OCI-LY7 (cell line): ENCODE measurements at places on chromosomes 2 and 18. TPM values are rescaled to one million over a fixed set of nuclear protein-coding genes. Genes with fewer than 3 reads are reported as not detected.

GRCh38 chr2:74291886-74292621 is 51.2 kb downstream of the SLC4A5 start:
- DNase-seq: no peak

- DNase-seq: peak; percentile 68
Measured at GRCh38 chr2:144890828-144891227, 370.9 kb upstream of the ZEB2 start.

DNA sequence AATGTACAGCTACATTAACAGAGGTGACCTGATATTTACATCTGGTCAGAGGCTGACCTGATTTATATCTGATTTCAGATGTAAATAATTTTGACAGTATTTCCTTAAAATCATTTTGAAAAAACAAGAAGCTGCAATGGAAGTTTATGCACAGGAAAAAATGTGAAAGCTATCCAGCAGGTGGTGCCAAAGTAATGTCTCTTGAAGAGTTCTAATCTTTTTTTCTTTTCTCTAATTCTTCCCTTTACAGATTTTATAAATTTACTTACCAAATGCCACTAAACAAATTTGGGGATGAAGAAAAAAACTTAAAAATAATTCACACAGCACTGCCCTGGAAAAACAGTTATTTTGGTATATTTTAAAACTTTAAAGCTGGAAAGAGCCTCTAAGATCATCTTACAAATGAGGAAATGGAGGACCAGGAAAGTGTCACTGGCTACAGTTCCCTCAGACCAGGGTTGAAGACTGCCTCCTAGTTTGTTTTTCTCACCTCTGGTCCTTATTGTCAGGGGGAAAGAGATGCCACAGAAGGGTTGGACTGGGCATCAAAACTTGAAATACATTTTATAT is 16.4 kb upstream of the FBLN7 start:
- peak; percentile 57 for DNase-seq

The TAF4B gene
- 50.1 and 54.6 TPM in 2 replicates for total RNA-seq

The CRYGB gene
- not detected in 2 replicates for total RNA-seq

- peak; percentile 46 for DNase-seq
Measured at GRCh38 chr2:182186132-182186735, 200.6 kb downstream of the PPP1R1C start.

The IL36RN gene
- total RNA-seq: not detected in 2 replicates

The ABHD1 gene
- not detected in 2 replicates for total RNA-seq

DNA sequence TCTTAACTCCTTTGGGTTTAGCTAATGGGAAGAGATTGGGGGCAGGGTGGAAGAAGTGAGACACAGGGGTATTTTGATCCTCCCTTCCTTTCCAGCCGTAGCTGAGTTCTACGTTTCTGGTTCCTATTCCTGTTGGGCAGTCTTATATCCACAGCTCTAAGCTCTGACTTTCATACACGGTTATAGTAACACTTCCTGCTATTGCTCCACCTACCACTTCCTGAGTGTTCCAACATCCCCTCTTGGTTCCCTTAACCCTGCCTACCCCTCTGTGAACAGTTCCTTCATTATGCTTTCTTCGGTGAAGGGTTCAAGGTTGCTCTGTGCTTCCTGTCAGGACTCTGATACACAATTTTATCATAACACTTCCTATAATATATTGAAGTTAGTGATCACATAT is 205.1 kb downstream of the DNAH7 start:
- DNase-seq: no peak

DNA sequence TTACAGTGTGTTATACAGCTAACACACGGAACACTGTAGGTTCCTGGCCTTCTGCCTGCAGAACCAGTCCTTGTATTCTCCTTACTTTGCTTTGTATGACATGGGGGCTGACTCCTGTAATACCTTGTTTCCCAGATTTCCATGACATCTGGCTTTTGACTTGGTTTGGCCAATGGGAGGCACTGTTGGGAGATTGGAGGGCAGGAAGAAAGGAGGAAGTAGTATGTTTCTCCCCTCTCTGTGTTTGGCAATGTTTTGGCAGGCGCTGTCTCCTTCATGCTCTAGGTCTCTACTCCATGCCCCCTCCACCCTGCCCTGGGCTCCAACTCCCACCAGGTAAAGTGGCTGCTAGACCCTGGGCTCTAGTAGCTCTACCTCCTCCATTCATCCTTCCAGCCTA is 331.1 kb upstream of the SLC14A2 start:
- DNase-seq: no peak

The PSMA8 gene
- 0.19 and 0.37 TPM in 2 replicates for total RNA-seq

The GALNT1 gene
- total RNA-seq: 32.8 and 37.2 TPM in 2 replicates

DNA sequence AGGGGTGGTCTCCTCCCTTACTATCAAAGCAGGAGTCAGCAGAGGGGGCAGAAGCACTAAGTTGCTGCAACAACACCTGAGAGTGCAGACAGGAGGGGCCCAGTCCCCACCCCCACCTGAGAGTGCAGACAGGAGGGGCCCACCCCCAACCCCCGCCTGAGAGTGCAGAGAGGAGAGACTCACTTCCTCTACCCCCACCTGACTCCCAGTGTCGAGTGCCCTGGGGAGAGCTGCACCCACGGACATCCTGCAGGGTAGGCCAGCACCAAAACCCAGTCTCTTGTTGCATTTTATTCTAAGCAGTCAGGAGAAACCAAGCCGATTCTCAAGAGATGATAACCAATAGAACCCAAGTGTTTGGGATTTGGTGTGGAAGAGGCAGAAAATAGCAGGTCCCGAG is 78.4 kb downstream of the NAPG start:
- peak; percentile 19 for DNase-seq

DNA sequence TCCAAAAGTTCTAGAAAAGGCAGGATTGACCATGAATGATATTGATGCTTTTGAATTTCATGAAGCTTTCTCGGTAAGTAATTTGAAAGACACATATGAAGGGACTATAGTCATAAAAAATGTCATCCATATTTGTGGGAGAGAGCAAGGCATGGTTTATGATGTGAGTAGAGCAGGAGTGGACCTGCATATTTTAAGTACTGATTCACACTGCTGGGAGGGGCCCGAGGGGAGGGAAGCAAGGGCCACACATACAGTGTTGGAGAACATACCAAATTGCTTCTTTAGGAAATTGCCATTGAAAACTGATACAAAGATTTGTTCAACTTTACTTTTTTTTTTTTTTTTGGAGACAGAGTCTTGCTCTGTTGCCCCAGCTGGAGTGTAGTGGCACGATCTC is 39.4 kb downstream of the HADHB start:
- DNase-seq: no peak

The DDX18 gene
- total RNA-seq: 146 and 160 TPM in 2 replicates

The RAB6C gene
- not detected in 2 replicates for total RNA-seq

DNA sequence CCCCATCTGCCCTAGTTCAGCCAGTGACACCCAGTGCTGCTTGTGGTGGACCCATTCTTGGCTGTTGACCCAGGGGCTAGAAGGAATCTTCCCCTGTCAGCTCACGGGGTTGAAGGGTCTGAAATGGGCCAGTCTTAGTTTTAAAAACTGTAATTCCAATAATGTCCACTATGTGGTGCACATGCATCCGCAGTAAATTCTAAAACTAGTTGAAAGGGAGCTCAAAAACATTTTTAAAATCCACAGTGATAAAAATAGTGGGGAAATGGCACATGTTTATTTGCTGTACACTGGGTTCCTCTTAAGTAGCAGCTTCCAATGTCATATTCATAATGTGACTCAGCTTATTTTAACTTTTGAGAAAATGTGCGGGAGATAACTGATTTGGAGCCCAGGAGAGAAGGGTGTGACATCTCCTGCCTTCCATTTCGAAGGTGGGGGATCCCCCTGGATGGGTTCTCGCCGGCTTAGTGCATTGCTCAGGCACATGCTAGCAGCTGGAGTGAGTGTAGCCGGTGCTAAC is 32.8 kb downstream of the GRHL1 start:
- DNase-seq: peak; percentile 56

The RNF125 gene
- total RNA-seq: 2.2 and 3.2 TPM in 2 replicates

DNA sequence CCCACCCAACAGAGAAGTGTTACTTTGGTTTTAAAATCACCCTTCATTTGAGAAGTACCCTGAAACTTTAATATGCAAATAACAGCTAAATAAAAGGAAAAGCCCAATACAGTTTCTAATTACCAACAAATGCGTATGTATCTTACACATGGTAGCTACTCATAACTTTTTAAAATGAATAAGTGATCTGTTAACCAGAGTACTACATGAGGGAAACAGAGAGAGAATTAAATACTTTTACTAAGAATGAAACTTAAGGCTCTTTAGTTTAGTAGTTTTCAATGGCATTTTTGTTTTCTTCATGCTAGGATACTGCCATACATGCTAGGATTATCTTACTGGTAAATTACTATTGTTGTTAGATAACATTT is 39.1 kb upstream of the NABP1 start:
- no peak for DNase-seq

- DNase-seq: no peak
Measured at GRCh38 chr2:32278478-32278853, 762 bp downstream of the YIPF4 start.

The TGFA gene
- not detected in 2 replicates for total RNA-seq

The TWIST2 gene
- not detected in 2 replicates for total RNA-seq

DNA sequence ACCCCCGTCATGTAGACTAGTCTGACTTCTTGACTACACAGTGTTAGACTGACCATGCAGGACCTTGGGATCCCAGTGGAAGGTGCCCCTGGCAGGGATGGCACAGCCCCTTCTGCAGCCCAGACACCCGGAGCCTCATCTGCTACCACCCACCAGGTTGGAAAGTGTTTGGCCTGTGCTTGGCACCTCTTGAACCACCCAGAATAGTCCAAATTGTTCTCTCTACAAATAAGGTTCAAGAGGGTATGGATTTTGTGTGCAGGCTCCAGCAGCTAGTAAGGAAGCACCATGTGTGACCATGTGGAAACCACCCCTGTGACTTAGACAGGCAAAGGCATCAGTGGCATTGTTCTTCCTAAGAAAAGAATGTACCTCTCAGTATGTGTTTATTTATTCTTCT is 18.4 kb downstream of the L3MBTL4 start:
- DNase-seq: no peak

GRCh38 chr18:48036226-48036625 is 105.8 kb upstream of the SMAD2 start:
- DNase-seq: no peak

- no peak for DNase-seq
Measured at GRCh38 chr18:62379051-62379450, 53.9 kb downstream of the TNFRSF11A start.

The SERPINB4 gene
- total RNA-seq: not detected in 2 replicates

DNA sequence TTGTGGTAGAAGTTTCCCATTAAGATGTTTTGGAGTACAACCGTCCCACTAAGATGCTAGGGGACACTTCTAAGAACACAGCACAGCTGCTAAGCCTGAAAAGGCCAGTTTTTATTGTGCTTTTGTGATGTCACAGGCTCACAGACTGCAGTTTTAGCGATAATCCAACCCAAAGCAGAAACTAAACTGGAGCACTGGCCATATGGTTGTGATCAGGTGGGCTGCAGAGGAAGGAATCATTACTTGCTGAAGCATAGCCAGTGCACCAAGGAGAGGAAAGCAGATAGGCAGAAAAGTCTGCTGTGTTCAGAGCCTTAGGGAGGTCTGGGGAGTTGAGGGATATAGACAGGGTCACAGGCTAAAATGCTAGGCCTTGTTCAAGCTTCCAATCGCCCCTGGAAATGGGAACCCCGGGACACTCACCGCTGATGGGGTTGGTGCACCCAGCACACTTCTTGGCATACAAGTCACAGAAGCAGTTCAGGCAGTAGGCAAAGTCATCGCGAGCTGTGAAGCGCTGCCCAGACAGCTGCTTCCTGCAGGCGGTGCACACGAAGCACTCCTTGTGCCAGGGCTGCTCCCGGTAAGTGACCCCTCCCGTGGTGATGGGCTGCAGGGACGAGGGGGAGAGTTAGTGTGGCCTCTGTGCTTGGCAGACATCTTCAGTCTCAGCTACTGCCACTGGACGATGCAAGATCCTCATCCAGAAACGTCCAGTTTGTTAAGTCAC is 25.7 kb downstream of the C2orf49 start:
- DNase-seq: no peak

- no peak for DNase-seq
Measured at GRCh38 chr2:42769583-42770287, 5.8 kb upstream of the OXER1 start.

The TXNDC9 gene
- 28.5 and 31.5 TPM in 2 replicates for total RNA-seq

The CPO gene
- total RNA-seq: not detected in 2 replicates

The UGT1A10 gene
- not detected in 2 replicates for total RNA-seq

DNA sequence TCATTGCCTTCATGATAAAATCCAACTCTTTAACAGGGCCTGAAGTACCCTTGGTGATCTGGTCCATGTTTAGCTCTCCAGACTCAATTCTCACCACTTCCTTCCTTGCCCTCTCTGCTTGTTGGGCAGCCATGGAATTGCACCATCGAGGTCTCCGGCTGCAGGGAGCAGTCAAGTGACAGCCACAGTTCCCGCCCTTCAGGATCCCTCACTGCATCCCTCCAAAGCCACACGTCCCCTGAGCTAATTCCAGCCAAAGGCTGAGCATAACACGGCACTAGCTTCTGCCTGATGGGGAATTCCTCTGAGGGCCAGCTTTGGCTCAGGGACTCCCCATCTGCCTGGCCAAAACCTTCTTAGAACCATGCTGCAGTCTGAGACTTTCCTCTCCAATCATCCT is 47.4 kb upstream of the SLC1A4 start:
- DNase-seq: no peak

The TP53I3 gene
- total RNA-seq: 0.82 and 1.1 TPM in 2 replicates

- DNase-seq: no peak
Measured at GRCh38 chr18:80148326-80149199, 39.5 kb downstream of the ADNP2 start.

DNA sequence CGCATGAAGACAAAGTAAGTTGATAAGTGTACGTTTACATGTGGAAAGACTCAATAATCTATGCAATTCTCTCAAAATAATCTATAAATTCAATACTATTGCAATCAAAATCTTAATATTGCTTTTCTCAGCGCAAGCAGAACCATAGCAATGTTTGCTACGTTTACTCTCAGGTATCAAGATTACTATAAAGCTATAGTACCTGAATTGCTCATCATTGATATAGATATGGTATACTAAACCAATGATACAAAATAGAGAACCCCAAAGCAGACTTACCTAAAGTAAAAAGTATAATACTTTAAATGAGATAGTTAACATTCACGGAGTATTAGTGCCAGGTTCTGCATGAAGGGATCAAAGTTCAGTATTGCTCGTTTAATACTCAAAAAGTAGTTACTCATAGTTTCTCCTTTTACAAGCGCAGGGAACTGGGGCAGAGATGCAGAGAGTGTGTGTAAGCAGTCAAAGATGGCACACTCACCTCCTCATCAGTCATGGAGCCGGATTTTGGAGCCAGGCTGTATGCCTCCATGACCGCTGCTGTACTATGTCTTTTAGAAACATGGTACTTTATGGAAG is 391.0 kb upstream of the ID2 start:
- no peak for DNase-seq

DNA sequence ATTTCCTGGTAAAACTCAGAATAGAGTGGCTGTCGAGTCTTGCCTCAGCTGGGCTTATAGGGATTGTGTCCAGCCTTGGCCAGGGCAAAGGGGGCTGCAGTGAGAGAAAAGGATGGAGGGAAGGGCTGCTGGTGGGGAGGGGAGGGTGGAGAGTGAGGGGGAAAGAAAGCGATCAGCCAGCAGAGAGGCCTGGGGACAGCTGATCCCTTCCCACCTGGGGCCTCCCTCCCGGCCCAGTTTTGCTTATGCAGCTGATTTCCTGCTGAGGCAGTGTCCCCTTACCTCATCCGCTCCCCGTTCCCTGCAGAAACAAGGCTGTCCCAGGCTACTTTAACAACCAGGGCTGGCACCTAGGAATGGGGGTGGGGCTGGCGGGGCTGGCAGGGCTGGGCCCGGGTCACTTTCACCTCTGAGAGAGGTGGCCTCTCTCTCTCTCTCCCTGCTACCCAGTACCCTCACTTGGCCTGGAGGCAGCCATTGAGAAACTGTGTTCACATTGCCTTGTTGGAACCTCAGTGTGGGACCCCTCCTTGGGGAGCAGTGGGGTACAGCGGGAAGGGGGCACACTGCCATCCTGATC is 12.2 kb upstream of the GMPPA start:
- no peak for DNase-seq

The PRSS56 gene
- total RNA-seq: not detected in 2 replicates

The ADRA2B gene
- 0.11 TPM in 1 of 2 replicates, not detected in the other for total RNA-seq

The CTAGE1 gene
- not detected in 2 replicates for total RNA-seq
